Effector memory CD8-positive, alpha-beta T cell (primary cell): ENCODE measurements at places on chromosomes 12 and 14.

DNA sequence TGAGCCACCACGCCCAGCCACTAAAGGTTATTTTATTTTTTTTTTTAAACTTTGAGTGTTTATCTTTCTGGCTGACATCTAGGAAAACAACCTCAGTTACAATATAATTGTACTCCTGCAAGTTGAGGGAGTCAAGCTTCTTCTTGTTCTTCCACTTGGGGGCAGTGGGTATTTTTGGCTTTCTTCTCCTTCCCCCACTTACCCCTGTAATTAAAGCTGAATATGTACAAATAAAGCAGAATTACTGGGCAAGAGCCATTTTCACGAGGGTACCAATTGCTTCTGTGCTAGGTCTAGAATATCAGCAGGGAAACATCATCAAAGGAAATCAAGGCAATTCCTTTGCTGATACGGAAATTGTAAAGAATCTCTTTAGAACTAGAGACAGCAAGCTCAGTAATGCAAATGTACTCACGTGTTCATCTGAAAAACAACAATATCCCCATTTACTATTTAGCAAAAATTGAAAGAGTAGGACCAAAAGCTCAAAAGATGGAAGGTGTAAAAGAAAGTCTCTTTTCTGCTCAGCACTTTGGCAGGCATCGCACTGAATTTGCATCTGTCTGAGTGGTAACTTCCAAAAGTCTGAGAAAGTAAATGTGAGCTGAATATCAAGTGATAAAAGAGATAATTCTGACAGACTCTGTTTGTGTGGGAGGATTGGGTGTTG is 72.8 kb downstream of the TAOK3 start:
- H3K36me3 ChIP-seq = peaks cover 1% of the 10 kb centered on the region
- peak overlapping the region; percentile 59 for H3K27ac ChIP-seq
- no peak overlapping the region for H3K4me3 ChIP-seq
- no peak for DNase-seq

DNA sequence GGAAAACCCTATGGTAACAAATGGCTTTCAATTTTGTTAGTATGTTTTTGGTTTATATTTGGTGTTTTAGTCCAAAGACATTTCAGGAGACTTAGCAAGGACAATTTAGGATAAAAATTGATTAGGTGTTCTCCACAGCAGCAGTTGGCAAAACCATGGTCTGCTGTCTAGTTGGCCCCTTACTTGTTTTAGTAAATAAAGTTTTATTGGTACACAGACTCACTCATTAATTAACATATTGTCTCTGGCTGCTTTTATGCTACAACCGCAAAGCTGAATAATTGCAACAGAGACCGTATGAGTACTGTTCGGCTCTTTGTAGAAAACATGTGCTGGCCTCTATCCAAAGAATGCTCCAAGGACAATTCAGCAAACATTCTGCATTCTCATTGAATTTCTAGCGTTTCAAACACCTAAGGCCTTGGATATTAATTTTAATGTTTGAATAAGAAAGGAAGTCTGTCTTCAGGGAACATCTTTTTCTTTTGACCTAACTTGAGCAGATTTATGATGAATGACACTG is 77.7 kb downstream of the CCDC92 start:
- no peak overlapping the region for H3K4me3 ChIP-seq
- H3K36me3 ChIP-seq = no peaks in the 10 kb centered on the region
- H3K27ac ChIP-seq = no peak overlapping the region

GRCh38 chr14:105041841-105042765 is 21.2 kb upstream of the CDCA4 start:
- DNase-seq = no peak
- no peak overlapping the region for H3K27ac ChIP-seq

DNA sequence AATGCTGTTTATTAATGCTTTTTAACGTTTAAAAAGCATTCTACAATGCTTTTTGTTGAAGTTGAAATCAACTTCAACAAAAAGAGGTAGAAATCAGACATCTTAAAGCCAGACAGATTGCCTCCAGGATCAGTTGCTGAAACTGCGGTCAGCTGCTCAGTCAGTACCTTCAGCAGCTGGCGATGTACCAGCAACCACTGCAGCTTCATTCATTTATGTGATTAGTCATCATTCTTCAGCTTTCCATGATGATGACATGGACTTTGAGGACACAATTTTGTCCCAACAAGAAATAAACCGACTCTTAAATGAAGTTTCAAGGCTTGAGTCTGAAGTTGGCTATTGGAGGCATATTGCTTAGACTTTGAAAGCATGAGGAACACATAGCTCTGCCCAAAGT is 31.5 kb upstream of the NUAK1 start:
- DNase-seq = no peak
- no peak overlapping the region for H3K27ac ChIP-seq
- no peak overlapping the region for H3K4me3 ChIP-seq
- H3K36me3 ChIP-seq = no peaks in the 10 kb centered on the region

GRCh38 chr14:34035177-34035933 is 84.5 kb upstream of the EGLN3 start:
- no peak overlapping the region for H3K27ac ChIP-seq
- H3K4me1 ChIP-seq = no peaks in the 10 kb centered on the region
- no peaks in the 10 kb centered on the region for H3K36me3 ChIP-seq
- H3K4me3 ChIP-seq = no peak overlapping the region

GRCh38 chr12:67452119-67452805 is 183.1 kb downstream of the CAND1 start:
- H3K4me1 ChIP-seq = peaks cover 35% of the 10 kb centered on the region
- peak overlapping the region; percentile 47 for H3K27ac ChIP-seq
- DNase-seq = no peak

GRCh38 chr12:114185036-114185435 is 218.9 kb upstream of the RBM19 start:
- peaks cover 6% of the 10 kb centered on the region for H3K27me3 ChIP-seq
- no peak overlapping the region for H3K4me3 ChIP-seq
- H3K27ac ChIP-seq = no peak overlapping the region
- no peaks in the 10 kb centered on the region for H3K4me1 ChIP-seq

DNA sequence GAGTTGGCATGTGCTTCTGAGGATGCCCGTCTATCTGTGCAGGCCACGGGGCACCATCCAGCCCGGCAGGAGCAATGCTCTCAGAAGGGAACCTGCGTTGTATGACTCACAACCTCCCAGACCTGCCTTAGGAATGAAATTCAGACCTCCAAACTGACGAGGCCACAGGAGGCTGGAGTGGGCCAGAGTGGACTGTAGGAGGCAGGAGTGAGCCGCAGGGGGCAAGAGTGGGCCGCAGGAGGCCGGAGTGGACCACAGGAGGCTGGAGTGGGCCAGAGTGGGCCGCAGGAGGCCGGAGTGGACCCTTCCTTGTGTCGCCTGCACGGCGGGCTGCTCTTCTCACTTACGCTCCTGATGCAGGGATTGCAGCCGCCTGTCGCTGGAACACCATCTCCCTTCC is 11.1 kb upstream of the FBRSL1 start:
- H3K4me1 ChIP-seq = peaks cover 22% of the 10 kb centered on the region
- DNase-seq = no peak
- H3K27me3 ChIP-seq = no peaks in the 10 kb centered on the region
- H3K4me3 ChIP-seq = no peak overlapping the region
- peaks cover 28% of the 10 kb centered on the region for H3K36me3 ChIP-seq

DNA sequence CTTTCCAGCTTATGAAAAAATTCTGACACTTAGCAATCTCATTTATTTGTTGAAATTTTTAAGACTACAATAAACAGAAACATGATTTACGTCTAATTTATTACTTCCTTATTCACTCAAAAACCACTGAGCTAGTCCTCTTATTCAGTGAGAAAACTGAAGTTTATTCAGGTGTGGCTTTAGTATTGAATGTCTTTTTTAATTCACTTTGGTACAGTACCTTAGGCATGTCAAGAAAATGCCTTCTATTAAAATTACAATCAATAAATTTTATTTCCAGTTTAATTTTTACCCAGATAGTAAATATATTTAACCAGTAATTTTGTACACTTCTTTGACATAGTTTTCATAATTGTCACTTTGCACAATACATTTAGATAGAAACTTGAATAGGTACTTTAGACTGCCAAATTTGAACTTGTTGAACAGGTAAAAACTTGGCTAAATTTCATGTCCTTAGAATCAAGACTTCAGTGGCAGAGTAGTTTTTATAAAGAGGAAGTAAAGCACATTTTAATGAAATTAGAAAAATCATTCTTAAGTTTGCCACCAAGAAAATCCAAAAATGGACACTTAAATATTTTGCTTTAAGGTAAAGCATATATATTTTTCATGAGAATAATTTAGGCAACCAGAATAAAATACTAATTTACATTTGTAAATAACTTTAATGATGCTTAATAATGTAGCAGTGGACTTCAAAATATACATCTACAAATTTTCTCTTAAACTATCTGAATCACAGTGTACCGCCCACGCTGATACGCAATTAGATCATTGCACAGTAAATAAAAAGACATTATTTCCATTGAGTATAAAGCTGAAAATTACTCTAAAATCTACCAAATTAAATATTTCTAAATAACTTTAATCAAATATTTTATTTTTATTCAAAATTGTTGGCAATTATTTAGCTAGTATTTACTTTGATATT is 159.1 kb downstream of the RASSF9 start:
- H3K4me1 ChIP-seq = no peaks in the 10 kb centered on the region
- DNase-seq = no peak
- H3K27ac ChIP-seq = no peak overlapping the region
- H3K36me3 ChIP-seq = no peaks in the 10 kb centered on the region

DNA sequence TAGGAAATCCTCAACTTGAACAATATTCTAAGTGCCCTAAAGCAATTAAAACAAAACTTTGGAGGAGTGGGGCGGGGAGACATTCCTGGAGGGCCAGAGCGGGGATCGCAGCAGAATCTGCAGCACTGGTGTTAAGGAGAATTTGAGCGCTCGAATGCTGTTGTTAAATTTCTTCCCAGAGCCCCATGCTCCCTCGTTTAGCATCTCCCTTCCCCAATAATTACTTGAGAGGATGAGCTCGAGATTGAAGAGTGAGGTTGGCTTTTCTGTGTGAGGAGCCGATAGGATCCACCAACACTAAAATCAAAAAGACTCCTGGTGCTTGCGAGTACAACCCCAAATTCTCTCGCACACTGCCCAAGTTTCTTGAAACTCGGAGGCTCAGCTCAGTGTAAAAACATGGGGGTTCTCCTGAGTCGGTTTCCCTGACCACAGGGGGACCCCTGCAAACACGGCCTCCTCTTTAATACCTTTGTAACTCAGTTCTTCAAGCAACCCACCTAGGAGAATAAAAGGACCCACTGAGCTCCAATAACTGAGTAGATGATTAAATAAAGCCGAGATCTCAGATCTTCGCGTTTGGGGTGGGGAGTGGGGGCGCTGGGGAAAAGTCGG is 10.2 kb upstream of the FOXG1 start:
- H3K4me3 ChIP-seq = no peak overlapping the region
- DNase-seq = no peak
- peaks cover 17% of the 10 kb centered on the region for H3K27me3 ChIP-seq

DNA sequence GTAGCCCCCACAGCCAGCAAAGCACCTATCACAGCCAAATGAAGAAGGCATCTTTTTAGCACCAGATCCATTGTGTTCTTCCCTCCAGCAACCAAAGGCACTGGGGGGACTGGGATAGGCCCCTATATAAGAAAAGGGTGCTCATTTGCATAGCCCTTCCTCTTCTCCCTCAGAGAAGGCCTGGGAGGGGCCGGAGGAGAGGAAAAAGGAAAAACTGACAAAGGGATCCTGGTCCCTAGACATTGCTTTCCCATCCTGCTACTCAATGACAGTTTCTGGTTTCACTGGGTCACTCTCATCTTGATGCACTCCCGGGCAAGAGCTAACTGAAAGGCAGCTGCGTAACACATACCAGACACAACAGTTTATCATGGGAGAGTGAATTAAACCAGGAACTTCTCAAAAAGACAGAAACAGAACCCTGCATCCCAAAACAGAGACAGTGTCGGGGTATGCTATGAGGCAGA is at the start of gene PMEL:
Gene PMEL, minus strand, starts transcription at position 102 of the 467 bp plus-strand sequence. Its CDS starts 31 bp downstream, at position 71.
- no peaks in the 10 kb centered on the region for H3K36me3 ChIP-seq
- H3K27ac ChIP-seq = peak within 1 kb of the TSS; percentile 95
- no peaks in the 10 kb centered on the region for H3K27me3 ChIP-seq
- no peak for DNase-seq

- H3K27me3 ChIP-seq = no peaks in the 10 kb centered on the region
- H3K27ac ChIP-seq = peak overlapping the region; percentile 91
- peaks cover 37% of the 10 kb centered on the region for H3K4me1 ChIP-seq
- DNase-seq = no peak
- peak overlapping the region; percentile 78 for H3K4me3 ChIP-seq
Observed at GRCh38 chr14:98226411-98226810, 1045.6 kb downstream of the BCL11B start.
